ENCODE measurements at places on chromosomes 5 and 9.

GRCh38 chr9:99907208-99907532 lies 716 bp downstream of the STX17 start:
- no peak for DNase-seq

GRCh38 chr9:7137571-7137970 lies 379.8 kb downstream of the KDM4C start:
- no peak for DNase-seq

GRCh38 chr5:36939969-36940858 lies 63.6 kb downstream of the NIPBL start:
- DNase-seq = no peak

- no peak for DNase-seq
Measured at GRCh38 chr5:149614034-149614907, 33.0 kb downstream of the ARHGEF37 start.

DNA sequence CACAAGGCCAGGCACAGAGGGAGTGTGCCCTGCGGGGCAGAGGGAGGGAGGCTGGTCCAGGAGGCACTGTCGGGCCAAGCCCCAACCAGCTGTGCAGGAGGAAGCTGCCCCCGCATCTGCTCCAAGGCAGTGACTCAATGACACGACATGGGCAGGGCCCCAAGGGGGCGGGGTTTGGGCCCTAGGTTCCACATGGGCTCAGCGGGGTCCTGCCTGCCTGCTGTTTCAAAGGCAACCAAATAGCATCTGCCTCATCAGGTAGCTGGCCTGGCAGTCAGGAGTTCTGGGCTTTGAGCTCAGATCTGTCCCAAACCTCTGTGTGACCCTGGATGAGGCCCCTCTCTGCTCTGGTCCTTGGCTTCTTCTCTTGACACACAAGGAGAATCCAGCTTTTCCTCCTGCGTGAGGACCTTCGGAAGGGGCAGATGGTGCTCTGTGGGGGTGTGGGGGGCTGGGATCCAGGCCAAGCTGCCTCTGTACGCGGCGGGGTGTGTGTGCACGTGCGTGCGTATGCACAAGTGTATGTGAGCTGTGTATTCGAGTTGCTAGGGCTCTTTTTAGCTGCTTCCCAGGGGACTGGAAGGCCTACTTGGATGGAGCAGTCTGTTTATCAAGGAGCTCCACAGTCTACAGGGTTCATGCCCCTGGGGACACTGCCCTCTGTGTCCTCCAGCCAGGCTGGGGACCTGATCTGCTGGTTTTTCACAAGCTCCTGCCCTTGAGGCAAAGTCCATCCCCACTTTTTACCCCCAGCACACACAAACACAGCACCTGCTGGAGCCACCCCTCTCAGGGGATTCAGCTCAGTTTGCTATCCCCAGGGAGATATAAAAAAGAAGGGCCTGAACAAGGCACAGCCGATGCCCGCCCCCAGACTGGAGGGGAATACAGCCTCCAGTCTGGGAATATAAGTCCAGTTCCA lies 138.9 kb downstream of the RGS3 start:
- peak; percentile 93 for DNase-seq

DNA sequence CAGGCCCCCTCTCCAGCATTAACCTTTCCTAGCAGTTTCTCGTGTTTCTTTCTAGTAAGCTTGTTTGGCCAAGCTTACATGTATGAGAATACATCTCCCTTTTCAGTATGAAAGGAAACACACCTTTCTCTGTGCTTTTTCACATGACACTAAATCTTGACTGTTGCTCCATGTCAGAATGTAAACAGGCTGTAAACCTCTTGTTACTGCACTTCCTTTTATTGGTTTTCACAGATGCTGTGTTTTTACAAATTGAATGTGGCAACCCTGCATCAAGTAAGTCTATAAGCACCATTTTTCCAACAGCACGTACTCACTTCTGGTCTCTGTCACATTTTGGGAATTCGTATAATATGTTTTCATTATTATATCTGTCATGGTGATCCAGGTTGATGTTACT lies 2.2 kb upstream of the CANX start:
- no peak for DNase-seq

- no peak for DNase-seq
Measured at GRCh38 chr5:3029396-3029795, 277.9 kb upstream of the IRX2 start.

DNA sequence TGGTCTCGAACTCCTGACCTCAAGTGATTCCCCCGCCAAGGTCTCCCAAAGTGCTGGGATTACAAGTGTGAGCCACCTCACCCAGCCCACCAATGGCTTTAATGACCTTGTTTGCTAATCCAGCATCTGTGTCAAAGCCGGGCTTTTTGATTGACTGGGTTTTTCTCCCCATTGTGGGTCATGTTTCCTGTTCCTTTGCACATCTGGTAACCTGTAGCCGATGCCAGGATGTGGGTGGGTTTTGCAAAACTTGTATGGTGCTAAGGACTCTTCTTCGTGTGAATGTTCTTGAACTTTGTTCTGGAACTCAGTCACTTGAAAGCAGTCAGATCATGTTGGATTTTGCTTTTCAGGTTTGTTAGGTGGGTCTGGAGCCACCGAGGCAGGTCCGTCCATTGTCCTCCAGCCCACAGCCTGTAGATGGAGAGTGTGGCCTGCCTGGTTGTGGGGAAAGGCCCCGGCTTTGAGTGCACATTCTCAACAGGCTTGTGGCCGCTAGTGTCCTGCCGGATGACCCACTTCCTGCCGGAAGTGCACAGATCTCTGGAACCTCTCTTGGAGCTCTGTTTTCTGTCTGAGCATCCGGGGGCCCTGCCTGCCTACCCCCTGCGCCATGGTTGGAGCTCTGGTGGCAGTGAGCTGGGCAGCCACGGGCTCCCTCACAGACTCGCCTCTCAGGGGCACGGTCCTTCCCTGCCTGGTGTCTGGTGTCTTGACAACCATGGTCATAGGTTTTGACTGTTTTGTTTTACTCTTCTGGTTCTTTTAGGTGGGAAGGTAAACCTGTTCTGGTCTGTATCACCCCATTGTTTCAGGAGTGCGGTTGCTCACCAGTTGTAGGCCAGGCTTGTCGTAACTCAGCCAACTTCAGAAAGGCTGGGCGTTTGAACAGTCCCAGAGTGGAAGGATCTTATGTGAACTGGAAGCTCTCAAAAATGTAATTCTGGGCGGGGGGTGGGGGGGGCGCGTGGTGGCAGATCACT lies 69.6 kb upstream of the CACNA1B start:
- DNase-seq = no peak

GRCh38 chr9:123997665-123998277 lies 13.8 kb upstream of the LHX2 start:
- DNase-seq = no peak
